ENCODE measurements at places on chromosomes 2 and 18.

GRCh38 chr2:37417321-37417720 lies 72.9 kb downstream of the QPCT start:
- no peak for DNase-seq

DNA sequence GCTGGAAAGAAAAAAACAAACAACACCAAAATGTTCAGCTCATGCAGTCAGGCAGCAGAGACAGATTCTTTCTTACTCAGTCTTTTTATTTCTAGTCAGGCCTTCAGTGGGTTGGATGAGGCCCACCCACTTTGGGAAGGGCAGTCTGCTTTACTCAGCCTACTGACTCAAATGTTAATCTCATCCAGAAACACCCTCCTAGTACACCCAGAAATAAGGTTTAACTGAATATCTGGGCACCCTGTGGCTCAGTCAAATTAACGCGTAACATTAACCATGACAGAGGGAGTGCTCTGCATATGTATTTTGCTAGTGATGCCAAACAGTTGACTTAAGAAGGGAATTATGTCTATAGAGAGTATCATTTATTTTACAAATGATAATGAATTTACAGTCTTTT lies 401.6 kb downstream of the PARD3B start:
- DNase-seq = no peak

DNA sequence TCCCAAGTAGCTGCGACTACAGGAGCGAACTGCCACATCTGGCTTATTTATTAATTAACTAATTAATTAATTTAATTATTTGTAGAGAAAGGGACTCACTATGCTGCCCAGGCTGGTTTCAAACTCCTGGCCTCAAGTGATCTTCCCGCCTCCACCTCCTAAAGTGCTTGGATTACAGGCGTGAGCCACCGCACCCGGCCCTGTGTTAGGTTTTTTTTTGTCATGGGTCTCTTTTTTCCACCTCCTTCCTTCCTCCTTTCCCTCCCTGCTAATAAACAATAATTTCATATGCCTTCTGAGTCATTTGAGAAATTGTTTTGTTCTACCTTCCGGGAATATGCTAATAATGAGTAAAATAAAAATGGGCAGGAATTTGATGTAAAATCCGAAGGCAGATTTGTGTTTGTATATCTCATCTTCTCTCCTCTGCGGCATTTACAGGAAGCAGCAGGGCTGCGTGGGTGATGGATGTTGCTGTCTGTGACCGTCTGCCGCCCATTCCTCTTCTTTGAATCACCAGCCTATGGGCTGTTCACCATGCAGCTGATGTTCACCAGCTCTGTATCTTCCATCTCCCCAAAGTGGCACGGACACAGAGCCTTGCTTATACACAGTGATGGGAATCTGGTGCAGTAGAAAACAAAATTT lies 89.9 kb downstream of the ACSL3 start:
- DNase-seq = peak; percentile 55

- DNase-seq = no peak
Measured at GRCh38 chr2:10140841-10141610, 18.5 kb downstream of the RRM2 start.

DNA sequence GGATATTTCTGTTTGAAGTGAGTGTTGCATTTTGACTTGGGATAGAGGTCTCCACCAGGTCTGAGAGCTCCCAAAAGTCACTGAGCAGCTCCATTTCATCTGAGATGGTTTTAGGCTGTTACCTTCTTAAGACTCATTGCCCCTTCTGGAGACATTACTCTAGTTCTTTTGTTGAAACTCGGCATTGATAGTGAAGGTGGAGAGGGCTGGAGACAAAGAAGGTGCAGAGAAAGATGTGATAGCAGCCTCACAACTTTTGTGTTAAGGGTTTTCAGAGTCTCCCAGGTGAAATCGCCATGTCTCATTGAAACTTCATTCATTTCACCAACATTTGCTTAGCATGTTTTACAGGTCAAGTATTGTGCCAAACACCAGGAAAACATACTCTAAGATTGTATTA lies 219.6 kb downstream of the INSIG2 start:
- no peak for DNase-seq

DNA sequence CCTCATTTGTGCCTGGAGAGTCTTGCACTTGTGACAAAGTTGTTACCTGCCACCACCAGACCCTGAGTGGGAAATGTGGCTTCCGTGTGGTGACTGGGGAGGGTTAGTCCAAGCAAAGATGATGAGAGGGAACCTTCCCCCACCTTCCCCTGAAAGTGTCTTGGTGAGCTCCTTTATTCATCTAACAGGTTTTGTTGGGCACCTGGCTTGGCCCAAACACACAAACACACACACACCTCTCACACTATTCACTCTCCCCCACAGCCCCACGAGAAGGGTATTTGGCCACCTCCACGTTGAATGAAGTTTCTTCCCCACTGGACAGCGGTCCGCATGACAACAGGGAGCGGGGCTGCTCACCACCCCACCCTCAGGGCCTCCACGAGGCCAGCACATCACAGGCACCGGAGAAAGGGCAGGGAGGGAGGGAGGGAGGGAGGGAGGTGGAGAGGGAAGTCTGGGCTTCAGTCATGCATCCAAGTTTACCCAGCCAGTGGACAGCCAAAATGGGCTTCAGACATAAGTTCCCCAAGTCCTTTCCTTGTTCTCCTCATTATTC lies 1.4 kb downstream of the CIB4 start:
- DNase-seq = no peak

DNA sequence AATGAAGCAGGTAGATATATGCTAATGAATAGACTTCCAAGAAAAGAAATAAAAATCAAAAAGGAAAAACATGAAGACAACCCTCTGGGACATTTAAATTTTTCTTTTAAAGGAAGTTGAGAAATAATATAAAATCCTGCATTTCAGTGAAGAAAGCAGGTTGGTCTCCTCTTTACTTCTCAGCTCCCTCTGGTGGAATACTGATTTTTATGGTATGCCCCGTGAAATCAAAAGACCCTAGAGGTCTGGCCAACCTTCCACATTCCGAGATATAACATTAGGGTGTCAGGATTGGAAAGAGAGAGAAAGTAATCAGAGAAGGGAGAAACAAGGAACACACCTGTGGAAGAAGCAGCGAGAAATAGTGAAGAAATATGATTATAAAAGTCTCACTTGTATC lies 72.7 kb downstream of the DNER start:
- no peak for DNase-seq

- no peak for DNase-seq
Measured at GRCh38 chr2:42446503-42447271, 47.1 kb downstream of the KCNG3 start.

GRCh38 chr2:167900435-167901114 lies 346.8 kb downstream of the STK39 start:
- no peak for DNase-seq

- no peak for DNase-seq
Measured at GRCh38 chr2:238242731-238243495, 3.1 kb upstream of the HES6 start.

- DNase-seq = no peak
Measured at GRCh38 chr2:17849275-17849674, 29.2 kb upstream of the KCNS3 start.

DNA sequence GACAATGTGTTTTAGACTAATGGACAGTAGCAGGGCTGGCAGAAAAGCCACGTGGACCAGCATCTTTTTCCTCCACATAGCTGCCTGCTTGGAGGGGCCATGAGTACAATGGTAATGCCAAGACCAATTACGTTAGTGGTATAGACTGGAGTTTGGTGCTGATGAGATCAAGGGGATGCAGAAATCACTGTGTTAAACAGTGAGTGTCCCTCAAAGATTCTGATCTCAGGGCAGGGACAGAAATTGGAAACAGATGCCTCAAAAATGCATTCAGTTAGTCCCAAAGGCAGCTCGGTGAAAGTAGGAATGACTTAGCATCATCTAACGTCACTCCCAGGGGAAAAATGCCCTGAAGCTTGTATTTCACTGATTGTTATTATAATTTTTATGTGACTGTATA lies 72.4 kb downstream of the SLC16A14 start:
- DNase-seq = no peak

DNA sequence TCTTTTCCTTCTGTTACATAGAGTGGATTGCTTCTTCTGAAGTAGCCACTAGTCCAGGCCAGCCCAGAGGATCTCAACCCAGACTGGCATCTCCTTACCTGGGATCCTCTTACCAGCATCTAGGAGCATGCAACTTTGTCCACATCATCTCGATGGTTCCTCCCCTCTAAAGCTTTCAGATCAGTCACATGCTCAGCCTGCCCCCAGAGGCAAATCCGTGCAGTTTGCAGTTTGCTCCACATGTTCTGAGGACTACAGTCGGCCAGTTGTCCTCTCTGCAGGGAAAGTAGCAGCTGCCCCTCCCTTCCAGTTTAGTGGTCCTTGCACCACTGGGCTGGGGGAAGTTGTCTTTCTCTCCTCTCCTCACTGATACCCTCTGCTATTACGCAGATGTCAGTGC lies 259.8 kb upstream of the APCDD1 start:
- DNase-seq = no peak

- DNase-seq = no peak
Measured at GRCh38 chr2:10321622-10322021, 18.9 kb downstream of the HPCAL1 start.

- peak; percentile 49 for DNase-seq
Measured at GRCh38 chr18:26771524-26771923, 94.0 kb downstream of the AQP4 start.

DNA sequence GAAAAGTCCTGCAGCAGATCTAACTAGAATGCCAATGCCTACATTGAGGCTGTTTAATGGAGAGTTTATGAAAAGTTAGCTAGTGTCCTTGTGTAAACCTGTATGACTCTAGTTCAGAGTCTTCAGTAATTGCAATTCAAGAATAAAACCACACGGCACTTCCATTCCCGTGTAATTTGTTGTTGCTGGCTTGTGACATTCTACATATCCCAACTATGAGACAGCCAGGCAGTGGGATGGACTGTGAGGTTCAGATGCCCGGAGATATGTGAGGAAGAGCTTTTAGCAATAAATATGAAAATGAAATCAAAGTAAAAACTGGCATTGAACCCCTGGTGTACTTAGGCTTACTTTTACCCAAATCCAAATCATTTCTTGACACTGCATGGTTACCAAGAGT lies 263.4 kb downstream of the NEDD4L start:
- no peak for DNase-seq

DNA sequence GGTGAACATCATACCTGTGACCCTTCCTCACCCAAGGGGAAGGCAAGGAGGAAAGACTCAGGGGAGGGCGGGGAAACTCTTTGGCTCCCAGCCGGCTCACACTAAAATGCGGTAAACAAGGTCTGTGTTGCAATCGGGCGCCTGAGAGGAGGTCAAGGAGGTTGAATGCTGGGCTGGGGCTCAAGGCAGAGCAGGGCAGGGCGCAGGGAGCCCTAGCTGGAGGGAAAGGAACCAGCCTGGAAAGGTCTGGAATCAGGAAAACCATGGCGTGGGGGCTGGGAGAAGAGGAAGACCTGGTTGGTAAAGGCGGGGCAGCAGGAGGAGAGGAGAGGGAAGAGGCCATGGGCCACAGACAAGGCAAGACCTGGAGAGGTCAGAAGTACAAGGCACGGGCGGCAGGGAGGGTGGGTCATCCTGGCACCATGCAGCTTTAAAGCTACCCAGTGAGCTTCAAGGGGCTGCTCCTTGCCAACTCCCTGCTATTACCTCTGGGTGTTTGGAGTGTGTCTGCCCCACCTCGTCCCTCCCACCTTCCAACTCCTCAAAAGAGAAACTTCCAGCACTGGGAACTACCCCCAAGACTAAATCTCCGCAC lies 4.8 kb upstream of the TMEM37 start:
- DNase-seq = peak; percentile 74

- DNase-seq = peak; percentile 17
Measured at GRCh38 chr18:36889321-36889720, 60.4 kb downstream of the KIAA1328 start.

- DNase-seq = no peak
Measured at GRCh38 chr2:16081316-16082200, 141.2 kb downstream of the MYCN start.

DNA sequence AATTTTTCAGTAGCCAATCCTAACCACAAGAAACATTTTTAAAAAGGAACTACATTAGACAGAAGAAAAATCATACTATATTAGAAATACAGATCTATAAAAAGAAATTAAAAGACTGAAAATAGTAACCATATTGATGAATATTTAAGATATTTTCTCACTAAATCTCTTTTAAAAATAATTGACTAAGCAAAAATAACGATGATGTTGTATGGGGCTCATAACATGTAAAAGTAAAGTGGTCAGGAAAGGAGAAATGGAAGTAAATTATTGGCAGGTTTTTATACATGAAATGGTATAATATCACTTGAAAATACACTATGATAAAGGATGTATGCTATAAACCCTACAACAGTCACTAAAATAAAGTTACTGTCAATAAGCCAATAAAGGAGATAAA lies 5.4 kb downstream of the WDPCP start:
- no peak for DNase-seq

DNA sequence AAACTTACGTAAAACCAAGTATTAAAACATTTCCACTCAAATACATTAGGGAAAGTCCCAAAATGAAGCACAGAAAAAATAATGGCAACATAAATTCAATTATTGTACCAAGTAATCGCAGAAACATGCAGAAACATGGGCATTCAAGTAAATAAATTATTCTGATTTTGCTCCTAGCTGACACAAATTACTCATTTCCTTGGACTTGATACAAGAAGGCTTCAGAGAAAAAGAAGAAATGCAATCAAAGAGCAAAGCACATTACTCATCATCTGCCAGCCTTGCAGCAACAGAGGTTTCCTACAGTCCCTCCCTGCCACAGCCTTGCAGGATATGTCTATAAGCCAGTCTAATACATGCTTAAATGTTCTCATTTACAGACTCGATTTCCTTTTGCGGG lies 439.8 kb upstream of the LYPD1 start:
- no peak for DNase-seq

GRCh38 chr18:8249811-8250210 lies 359.4 kb upstream of the RAB12 start:
- DNase-seq = no peak

DNA sequence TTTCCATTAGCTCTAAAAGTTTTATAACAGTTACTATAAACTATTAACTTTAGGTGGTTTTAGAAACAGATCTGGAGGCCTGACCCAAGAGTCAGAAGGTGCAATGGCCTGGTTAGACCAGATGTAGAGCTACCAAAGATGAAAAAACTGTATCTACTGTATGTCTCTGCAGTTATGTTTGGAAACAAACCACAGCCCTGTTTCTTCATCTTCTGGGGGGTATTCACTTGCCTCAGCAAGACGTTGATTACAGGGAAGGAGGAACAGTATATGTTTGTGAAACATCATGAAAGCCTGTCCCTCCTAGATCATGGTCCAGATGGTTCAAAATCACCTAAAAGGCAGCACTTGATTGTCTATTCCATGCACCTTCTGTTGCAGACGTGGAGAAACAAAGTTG lies 220.2 kb downstream of the SUCLG1 start:
- no peak for DNase-seq

GRCh38 chr2:6290217-6291015 lies 575.3 kb downstream of the CMPK2 start:
- no peak for DNase-seq

DNA sequence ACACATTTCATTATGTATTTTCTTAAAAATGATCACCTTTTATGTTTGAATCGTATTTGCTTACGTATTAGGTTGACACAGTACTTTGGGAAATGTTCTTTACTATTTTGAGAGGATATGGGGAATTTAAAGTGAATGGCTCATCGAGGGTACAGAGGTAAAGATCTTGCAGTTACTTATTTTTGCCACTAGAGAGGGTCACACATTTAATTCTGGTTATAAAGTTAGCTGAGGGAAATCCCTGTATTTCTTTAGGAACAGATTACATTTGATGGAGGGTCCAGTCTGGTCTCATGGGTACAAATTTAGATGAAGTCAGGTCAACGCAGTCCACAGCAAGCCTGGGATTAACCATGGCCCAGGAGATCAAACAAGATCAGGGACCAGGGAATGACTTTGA lies 24.5 kb downstream of the DYNC2LI1 start:
- no peak for DNase-seq
